DND-41 (cell line): ENCODE measurements at places on chromosomes 1 and 21.

- no peak for DNase-seq
These were observed 555.2 kb downstream of the PLPP3 start for GRCh38 chr1:56024155-56024554.

DNA sequence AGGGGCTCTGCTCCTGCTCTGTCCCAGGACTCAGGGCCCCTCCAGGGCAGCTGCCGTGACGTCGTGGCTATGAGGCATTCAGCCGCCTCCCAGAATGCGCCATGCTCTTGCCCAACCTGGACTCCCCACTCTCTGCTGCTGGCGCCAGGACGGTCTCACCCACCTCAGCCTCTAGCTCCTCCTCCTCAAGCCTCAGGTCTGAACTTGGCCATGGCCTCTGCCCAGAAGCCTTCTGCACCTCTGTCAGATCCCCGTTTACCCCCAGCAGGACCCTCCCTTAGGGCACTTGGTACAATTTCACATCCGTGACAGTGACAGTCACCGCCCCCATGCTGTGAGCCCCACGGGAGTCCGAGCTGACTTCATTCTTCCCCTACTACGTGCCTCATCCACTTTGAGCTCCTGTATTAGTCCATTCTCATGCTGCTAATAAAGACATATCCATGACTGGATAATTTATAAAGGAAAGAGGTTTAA lies 4.9 kb downstream of the CSTB start:
- no peak for DNase-seq

DNA sequence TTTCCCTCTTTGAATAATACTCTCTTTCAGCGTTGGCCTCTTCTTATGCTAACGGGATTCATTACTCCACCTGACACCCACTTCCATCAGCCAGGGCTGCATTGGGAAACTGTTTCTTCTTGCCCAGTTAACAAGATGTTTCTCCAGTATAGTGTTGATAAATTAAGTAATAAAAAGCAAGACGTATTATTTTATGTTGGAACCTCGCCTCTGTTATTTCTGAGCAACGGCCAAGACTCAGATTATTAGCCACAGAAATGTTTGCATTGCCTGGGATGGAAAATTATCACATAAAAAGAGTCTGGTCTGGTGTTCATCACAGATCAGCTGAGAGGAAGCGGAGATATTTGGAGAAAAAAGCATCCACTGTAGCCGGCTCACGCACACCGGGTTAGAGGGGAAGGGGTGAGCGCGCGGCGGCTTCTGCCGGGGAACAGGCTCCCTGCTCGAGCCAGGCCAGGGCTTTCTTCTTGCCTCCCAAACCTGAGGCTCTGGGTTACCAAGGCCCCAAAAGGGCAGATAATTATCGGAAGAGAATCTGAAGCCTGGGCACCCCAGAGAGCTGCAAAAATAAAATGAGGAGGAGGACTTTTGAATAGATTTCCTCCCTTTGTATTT lies 189.5 kb downstream of the PRDM16 start:
- DNase-seq: no peak

DNA sequence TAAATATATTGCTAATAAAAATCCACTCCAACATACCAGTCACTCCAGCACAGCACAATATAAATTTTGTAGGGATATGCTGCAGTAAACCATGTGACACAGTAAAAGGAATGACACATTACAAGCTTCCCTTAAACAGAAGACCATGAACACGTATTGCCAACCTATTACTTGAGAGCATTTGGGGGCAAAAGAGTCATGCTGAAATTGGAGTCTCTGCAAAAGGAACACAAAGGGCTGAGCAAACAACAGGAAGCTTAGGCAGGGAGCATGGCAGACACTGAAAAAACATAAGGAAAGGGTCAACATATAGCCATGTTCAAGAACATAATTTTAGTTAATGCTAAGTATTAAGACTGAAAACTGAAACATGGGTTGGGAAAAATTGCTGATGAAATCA lies 214.5 kb downstream of the SMYD3 start:
- no peak for DNase-seq

DNA sequence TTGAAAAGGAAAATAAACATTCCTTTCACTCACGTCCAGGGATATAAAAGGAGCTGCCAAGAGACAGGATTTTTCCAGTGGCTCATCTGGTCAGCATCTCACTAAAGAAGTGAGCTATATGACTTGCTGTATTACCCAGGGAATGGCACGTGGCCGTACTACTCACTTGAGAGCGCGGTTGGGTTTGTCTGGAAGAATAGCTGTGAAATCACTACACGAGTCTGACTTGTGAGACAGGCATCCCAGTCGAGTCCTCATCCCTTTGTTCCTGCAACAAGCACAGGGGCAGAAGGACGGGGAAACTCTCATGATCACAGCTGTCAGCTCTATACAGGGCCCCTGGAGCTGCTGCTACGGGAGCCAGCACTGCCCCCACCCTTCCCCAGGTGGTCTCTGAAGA lies 17.7 kb downstream of the RGS8 start:
- DNase-seq: no peak

DNA sequence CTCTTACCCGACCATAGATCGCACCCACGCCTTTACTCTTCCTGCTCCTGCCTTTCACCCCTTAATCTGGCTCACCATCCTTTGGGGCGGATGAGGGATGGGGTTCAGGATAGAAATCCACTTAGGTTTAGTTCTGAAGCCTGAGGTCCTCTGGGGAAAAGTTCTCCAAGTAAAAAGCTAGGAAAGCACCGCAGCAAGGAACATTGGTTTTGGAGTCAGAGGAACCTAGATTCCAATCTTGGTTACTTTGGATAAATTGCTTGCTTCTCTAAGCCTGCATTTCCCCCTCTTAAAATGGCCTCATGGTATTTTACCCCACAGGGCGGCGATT lies 988 bp upstream of the ASAP3 start:
- no peak for DNase-seq

GRCh38 chr1:73593364-73593763 lies 604.6 kb downstream of the LRRIQ3 start:
- no peak for DNase-seq

- DNase-seq: no peak
These were observed 2.4 kb downstream of the ZMYND12 start for GRCh38 chr1:42453386-42453785.

GRCh38 chr1:62941780-62942179 lies 157.8 kb downstream of the ATG4C start:
- no peak for DNase-seq

DNA sequence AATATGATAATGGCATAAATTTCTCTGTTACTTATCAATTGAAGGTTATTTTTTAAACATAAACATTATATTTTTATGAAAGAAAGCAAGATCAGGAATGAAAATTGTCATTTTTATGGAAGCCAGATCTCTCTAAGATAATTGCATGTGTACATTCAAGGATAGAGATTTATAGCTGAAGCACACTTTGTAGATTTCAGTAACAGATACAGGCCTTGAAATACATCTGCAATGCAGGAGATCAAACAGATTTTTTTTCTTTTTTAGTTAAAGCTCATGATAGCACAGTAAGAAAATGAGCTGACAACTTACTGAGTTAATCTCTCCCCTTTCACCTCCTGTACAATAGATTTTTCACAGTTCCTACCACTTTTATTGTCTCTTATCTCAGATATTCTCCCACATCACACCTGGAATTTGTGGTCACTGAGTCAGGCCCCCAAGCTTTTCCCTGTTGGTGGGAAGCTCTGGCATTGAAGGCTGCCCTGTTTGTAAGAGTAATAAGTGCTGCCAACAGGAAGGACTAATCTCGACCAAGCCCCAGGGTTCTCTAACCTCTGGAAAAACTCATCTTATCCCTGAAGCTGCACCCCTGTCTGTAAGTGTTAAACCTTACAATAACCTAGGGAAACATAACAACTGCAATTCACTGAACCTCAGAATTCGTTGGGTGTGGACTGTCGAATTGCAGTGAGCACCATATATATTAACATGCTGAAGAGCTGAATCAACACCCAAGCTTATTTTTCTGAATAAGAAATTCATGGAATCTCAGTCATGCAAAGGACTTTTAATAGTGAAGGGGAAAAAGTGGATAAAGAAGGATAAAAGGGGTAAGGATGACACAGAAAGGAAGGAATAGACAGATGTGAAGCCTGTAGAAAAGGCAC lies 599.0 kb downstream of the LMO4 start:
- DNase-seq: no peak
